ENCODE measurements at places on chromosomes 1 and 21. TPM values are rescaled to one million over a fixed set of nuclear protein-coding genes. Genes with fewer than 3 reads are reported as not detected.

DNA sequence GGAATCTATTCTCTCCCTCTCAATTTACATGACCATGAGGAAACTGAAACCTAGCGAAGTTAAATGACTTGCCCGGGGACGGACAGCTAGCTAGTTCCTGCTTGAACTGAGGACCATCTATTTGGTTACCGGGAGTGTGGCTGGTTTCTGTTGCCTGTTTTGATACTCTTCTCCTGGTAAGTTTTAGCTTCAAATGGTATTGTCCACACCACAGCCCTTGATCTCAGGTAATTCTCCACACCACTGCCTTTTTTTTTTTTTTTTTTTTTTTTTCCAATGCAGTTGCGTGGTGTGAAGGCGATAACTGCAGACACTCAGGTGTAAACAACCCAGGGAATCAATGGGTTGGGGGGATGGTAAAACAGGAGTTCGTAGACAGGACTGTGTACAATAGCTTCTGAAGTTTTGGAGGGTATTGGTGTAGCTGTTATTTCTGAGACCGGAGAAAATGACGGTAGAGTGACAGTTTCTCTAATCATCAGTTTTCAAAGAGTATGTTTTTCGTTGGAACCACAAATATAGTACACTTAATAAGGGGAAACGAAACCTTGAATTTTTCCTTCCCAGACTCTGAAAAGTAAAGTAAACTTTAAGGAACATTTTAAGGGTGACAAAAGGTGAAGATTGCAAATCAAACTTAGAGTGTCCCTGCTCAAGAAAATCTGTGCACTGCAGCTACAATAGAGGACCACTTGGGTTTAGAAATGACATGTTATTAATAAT lies 125.3 kb upstream of the CACYBP start:
- peak overlapping the region; percentile 29 for H3K4me3 ChIP-seq
- H3K27me3 ChIP-seq, result no peaks in the 10 kb centered on the region
- DNase-seq, result no peak
- H3K27ac ChIP-seq, result peak overlapping the region; percentile 37
- H3K4me1 ChIP-seq, result no peaks in the 10 kb centered on the region
- H3K36me3 ChIP-seq, result no peaks in the 10 kb centered on the region

The PDE9A gene
- total RNA-seq, result 9.6 TPM

The OVAAL gene
- total RNA-seq, result not detected

The FHAD1 gene
- 1.4 TPM for total RNA-seq

The AGBL4 gene
- total RNA-seq, result 1.1 TPM

The DEPDC1 gene
- total RNA-seq, result 0.81 TPM

DNA sequence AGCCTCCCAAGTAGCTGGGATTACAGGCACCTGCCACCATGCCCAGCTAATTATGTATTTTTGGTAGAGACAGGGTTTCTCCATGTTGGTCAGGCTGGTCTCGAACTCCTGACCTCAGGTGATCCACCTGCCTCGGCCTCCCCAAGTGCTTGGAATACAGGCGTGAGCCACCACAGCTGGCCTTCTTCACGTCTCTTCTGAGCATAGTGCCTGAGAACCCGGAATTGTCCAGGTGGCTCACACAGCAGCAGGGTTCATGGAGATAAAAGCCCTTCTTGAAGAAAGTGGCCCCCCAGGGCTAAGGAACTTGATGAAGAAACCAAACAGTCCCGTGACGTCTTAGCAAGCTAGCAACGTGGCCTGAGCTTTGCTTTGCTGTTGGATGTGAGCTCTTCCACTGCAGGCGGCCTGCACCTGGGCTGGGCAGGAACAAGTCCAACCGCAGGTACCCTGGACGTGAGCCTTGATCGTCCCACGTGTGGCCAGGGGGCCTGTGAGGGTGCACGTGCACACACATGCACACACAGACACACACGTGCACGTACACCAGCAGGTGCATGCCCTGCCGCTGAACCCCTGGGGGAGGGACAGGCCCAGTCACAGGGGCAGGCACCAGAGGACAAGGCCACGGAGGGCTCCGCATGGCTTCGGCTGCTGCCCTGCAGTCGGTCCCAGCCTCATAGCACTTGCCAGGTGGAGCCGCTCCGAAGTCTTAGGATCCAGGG lies 23.4 kb upstream of the TRAPPC10 start:
- peaks cover 17% of the 10 kb centered on the region for H3K27me3 ChIP-seq
- no peaks in the 10 kb centered on the region for H3K4me1 ChIP-seq
- no peak for DNase-seq
- no peak overlapping the region for H3K27ac ChIP-seq

DNA sequence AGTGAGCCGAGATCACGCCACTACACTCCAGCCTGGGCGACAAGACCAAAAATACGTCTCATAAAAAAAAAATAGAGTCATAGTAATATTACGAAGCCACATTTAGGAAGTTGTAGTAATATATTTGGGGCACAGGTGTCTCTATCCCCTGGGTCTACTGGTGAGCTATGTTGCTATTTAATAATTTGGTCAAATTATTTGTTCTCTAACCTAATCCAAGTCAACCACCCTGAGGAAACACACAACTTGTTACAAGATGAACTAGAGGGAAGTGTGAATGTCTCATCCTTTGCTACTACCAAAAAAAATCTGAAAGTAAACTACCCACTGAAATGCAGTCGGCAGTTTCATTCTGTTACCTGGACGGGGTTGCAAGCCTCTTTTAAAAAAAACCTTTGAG lies 35.3 kb downstream of the RGS8 start:
- no peaks in the 10 kb centered on the region for H3K36me3 ChIP-seq
- DNase-seq, result no peak
- H3K27ac ChIP-seq, result no peak overlapping the region
- no peaks in the 10 kb centered on the region for H3K4me1 ChIP-seq
- H3K4me3 ChIP-seq, result no peak overlapping the region
- H3K27me3 ChIP-seq, result no peaks in the 10 kb centered on the region

The CELA2B gene
- total RNA-seq, result not detected

DNA sequence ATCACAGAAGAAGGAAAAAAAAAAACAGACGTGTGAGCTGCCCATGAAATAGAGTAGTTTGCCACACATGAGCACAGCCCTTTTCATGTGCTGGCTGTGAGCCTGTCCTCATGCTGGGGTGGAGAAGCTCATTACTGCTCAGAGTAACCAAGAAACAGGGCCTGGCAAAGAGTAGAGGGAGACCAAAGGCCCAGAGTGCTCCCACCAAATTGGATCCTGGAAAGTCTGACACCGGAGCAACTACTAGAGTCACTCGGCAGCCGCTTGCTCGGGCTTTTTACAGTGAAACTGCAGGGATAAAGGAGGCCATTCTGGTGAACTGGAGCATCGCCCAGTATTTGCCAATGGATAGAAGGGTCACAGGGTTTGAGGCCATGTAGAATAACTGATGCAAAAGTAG lies 64.4 kb upstream of the BARHL2 start:
- no peak overlapping the region for H3K27ac ChIP-seq
- no peak overlapping the region for H3K4me3 ChIP-seq
- no peaks in the 10 kb centered on the region for H3K27me3 ChIP-seq
- no peaks in the 10 kb centered on the region for H3K4me1 ChIP-seq

GRCh38 chr21:17673261-17674020 lies 60.7 kb upstream of the BTG3 start:
- no peak overlapping the region for H3K4me3 ChIP-seq
- no peak for DNase-seq
- no peaks in the 10 kb centered on the region for H3K4me1 ChIP-seq
- H3K27ac ChIP-seq, result no peak overlapping the region
- H3K36me3 ChIP-seq, result no peaks in the 10 kb centered on the region

- no peak overlapping the region for H3K4me3 ChIP-seq
- H3K4me1 ChIP-seq, result no peaks in the 10 kb centered on the region
- no peak overlapping the region for H3K27ac ChIP-seq
- H3K36me3 ChIP-seq, result no peaks in the 10 kb centered on the region
- no peak for DNase-seq
- H3K27me3 ChIP-seq, result no peaks in the 10 kb centered on the region
These were observed 208.2 kb downstream of the BACH1 start for GRCh38 chr21:29506947-29507346.

GRCh38 chr1:13770743-13771142 lies 70.8 kb downstream of the PRDM2 start:
- no peak overlapping the region for H3K4me3 ChIP-seq
- peaks cover 3% of the 10 kb centered on the region for H3K4me1 ChIP-seq
- H3K36me3 ChIP-seq, result peaks cover 26% of the 10 kb centered on the region
